ENCODE measurements at places on chromosomes 13 and 19.

DNA sequence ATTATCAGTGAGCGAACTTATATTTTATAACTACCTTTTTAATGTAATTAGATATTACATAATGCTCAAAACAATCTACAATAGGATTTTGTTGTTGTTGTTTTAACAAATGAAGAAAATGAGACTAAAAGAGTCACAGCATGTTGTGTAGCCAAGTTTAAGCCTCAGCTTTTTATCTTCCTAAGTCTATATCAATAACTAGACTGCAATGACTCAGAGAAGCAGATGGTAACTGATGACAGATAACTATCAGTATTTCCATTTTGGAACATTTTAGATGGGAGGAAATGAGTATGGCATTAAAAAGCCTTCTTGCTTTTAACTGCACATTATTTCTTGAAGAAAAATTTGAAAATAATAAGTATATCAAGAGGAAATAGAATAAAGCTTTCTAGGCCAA lies 825.2 kb downstream of the SLITRK1 start:
- no peak for DNase-seq

DNA sequence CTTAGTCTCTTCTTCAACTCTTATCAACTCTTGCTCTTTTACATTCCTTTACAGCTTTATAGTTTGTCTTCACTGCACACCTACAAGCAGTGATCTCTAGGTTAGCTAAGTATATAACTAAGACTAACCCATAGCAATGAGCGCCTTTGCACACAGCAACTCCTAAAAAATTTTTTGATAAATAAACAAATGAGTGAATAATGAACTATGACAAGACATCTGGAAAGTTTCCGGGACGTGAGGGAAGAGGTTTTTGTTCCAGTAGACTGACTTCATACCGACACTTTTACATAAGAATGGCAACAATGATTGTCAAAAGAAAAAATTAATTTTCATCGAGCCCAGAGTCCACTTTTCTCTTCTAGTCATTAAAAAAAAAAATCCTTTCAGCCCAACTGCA lies 98.3 kb downstream of the ELF1 start:
- no peak for DNase-seq

- DNase-seq, result no peak
Measured at GRCh38 chr13:41596190-41596589, 138.8 kb downstream of the RGCC start.

- no peak for DNase-seq
Measured at GRCh38 chr19:5891572-5891937, 12.0 kb downstream of the NDUFA11 start.

- no peak for DNase-seq
Measured at GRCh38 chr13:113283904-113284303, 13.1 kb upstream of the LAMP1 start.

- peak; percentile 45 for DNase-seq
Measured at GRCh38 chr13:25085125-25085742, 10.7 kb upstream of the PABPC3 start.

GRCh38 chr13:41970918-41971317 lies 10.0 kb upstream of the VWA8 start:
- DNase-seq, result no peak

DNA sequence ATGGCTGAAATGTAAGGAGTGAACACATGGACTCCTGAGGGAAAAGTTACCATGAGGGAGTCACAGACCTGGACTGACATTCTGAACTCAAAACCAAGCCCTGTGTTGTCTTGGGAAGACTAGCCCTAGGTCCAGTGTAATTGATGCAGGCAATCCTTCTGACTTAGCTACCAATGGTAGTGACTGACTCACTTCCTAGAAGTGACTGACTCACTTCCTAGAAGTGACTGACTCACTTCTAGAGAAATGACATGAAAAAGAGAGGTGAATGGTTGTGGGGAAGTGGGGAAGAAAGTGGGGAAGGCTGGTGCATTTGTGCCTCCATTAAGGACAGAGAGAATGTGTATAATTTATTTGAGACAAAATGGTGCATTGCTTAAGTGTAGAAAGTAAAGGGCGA lies 49.9 kb downstream of the EDNRB start:
- no peak for DNase-seq

- DNase-seq, result peak; percentile 71
Measured at GRCh38 chr13:113835461-113836270, 28.2 kb downstream of the GAS6 start.

GRCh38 chr19:6740589-6741343 lies 1.3 kb downstream of the TRIP10 start:
- DNase-seq, result peak; percentile 53

DNA sequence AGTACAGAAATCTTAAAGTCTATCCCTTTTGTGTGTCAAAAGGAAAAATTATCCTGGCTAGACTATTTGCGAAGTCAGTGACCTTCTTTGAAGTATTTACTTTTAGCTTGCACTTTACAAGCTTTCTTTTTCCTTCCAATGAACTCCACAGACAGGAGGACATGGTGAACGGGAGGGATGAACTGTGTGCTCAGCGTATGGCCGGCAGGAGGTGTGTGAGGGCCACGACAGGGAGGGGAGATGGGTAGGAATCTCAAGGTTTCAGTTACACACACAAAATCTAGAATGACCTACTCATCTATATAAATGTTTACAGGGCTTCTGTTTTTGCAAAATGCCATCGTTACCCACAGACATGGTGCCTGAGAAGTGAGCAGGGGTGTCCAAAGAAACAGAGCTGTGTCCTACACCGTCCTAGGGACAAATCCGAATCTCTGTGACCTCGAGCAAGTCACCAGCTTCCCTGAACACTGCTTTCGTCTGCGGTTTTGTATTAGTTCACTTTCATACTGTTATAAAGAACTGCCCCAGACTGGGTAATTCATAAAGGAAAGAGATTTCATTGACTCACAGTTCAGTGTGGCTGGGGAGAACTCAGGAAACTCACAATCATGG lies 537.2 kb downstream of the LIG4 start:
- no peak for DNase-seq

- peak; percentile 16 for DNase-seq
Measured at GRCh38 chr13:97901716-97902115, 51.8 kb upstream of the IPO5 start.

Measured in retina (tissue), 1 donor.